ENCODE measurements at places on chromosomes 2 and 18.

DNA sequence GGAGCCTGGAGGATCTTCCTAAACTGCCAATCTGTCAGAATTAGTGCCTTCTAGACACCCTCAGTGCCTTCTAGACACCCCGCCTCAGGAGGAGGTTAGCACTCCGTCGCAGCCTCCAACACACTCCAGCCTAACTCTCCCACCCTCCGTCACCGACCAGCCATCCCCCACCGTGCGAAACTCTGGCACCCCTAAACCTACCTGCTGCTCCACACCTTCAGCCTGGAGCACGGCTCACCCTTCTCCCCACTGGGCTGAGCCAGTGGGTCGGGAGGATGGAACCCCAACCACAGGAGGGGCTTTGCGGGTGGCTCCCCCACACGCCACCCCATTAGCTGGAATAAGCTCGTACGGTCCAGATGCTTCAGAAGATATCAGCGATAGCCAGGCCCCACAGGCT is 468.9 kb upstream of the HS6ST1 start:
- DNase-seq: no peak

- DNase-seq: no peak
Measured at GRCh38 chr2:21422050-21422449, 298.3 kb downstream of the TDRD15 start.

DNA sequence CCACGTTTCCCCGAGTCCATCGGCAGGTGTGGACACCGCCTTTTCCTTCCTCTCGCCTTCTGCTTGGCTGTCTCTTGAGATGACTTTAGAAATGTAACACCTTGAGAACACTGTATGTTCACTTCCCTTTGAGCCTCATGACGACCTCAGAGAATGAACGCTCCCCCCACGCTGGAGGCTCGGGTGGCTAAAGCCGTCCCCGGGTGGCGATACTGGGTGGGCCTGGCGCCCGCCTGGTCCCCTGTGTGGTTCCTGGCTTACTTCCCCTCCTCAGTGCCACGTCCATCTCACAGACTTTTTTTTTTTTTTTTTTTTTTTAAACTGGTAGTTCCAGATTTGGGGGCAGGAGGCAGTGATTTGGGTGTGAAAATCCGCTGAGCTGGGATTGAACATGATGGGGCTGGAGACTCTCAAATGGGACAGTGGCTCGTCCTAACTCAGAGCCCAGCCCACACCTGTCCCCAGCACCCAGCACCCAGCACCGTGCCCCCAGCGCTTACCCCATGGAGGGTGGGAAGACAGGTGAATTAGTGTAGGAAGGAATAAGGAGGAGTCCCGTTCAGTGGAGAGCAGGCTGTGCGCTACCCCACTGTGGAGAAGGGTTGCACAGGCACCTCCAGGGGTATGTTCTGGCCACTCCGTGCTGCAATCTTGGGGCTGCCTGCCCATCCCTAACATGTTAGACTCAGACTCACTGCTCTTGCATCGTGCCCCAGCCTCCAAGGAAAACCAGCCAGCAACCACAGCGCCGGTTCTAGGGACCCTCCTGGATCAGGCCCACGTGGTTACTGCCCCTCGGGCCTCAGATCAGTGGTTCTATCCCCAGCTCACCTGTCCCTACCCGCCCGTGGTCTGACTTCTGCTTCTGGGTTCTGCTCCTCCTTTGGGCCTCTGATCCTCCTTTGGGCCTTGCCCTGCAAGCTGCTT is 174.0 kb downstream of the ASB1 start:
- no peak for DNase-seq

DNA sequence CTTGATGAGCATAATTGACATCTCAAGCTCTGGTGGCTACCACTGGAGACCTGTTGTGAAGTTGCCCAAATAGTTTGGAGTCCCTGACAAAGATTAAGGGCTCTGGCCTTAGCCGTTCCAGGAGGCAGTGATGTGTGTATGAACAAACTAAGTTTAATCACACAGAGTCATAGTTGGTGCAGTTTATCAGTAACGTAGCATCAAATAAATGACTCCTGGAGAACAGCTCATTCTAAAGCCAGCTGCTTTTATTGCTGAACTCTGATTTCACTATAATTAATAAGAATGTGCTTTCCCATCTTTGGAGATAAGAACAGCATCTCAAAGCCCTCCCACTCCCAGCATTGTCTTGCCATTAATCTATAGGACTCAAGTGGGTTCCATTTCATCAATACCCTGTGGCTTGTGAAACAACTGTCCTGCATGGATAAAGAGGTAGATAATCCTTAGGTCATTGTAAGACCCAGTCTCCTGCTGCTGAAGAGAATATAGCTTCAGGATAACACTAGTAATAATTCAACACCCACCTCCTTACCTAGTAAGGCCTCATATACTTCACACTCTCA is 211.4 kb upstream of the THUMPD2 start:
- no peak for DNase-seq

DNA sequence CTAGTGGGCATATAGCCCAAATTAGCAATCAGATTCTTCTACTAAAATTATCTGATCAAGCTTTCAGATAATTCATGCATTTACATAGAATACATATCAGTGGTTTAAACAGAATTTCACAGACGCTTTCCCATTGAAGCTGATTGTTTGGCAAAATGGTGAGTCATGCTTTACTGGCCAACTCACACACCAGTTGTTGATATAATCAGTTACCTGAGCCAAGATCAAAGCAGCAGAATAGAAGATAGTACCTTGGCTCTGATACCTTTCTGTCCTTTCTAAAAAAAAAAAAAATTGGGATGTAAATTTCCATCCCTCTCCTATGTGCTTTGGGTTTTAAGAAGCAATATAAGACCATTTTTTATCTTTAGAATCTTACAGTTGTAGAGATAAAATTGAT is 178.0 kb downstream of the MCFD2 start:
- no peak for DNase-seq

GRCh38 chr2:82226441-82226840 is 1921.9 kb upstream of the LRRTM1 start:
- no peak for DNase-seq

- DNase-seq: no peak
Measured at GRCh38 chr2:174121175-174121574, 127.2 kb downstream of the OLA1 start.

- no peak for DNase-seq
Measured at GRCh38 chr18:75558790-75559189, 131.3 kb upstream of the SMIM21 start.

- DNase-seq: no peak
Measured at GRCh38 chr2:9463698-9464034, 10.7 kb upstream of the IAH1 start.

DNA sequence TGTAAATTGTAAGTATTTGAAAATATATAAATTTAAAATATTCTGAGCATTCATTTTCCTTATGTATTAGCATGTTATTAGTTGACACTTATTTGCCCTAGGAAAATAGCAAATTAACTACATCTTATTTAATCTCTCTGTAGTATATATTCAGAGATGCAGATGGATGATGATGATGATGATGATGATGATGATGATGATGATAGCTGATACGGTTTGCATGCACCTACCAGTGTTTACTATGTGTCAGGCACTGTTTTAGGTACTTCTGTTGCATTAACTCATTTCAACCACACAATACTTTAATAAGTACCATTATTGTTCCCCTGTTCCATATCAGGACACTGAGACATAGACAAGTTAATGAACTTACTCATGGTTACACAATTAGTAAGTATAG is 191.4 kb upstream of the BOD1L2 start:
- DNase-seq: no peak

- DNase-seq: peak; percentile 29
Measured at GRCh38 chr2:68837164-68837860, 33.9 kb downstream of the BMP10 start.

GRCh38 chr2:68256093-68256450 is 3.7 kb upstream of the PPP3R1 start:
- no peak for DNase-seq

- DNase-seq: no peak
Measured at GRCh38 chr2:38130876-38131275, 54.9 kb upstream of the CYP1B1 start.

- DNase-seq: no peak
Measured at GRCh38 chr2:211423018-211423417, 866.6 kb downstream of the CPS1 start.

GRCh38 chr2:181632733-181633401 is 24.0 kb downstream of the CERKL start:
- DNase-seq: no peak

DNA sequence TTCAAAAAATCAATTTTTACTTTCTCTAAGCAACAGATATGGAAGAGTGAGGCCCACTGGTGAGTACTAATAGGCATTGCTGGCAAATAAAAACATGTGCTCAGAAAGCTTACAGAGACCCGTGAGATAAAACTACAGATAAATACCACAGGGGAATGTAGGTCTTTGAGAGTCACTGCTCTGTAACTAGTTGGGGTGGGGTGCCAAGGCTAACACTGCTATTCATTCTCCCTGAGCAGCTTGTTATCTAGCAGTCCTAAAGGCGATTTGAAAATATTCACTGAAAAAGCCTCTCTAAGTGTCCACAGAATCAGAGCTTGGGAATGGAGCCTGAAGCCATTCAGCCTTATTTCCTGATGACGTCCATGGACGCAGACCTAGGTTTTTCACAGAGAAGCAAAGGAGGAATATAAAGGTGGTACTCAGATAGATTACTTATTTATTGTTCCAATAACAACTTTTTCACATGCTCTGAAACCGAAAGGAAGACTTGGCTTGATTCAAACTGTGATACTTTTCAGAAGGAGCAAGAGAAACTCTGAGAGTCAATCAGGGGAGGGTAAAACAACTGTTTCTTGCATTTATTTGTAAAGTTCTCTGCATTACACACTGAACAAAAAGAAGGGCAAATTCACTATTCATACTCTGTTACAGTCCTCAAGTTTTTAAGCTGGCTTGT is 188.4 kb downstream of the PPP1R1C start:
- DNase-seq: no peak

GRCh38 chr2:196170213-196170605 is 1.2 kb downstream of the STK17B start:
- no peak for DNase-seq

- no peak for DNase-seq
Measured at GRCh38 chr18:32507093-32507492, 36.4 kb upstream of the GAREM1 start.

All from GM19239 (cell line).